ENCODE measurements at places on chromosomes 3 and 15. TPM values are rescaled to one million over a fixed set of nuclear protein-coding genes. Genes with fewer than 3 reads are reported as not detected.
A peak's percentile ranks its signal among the peaks of the same experiment; 100 is the strongest.

DNA sequence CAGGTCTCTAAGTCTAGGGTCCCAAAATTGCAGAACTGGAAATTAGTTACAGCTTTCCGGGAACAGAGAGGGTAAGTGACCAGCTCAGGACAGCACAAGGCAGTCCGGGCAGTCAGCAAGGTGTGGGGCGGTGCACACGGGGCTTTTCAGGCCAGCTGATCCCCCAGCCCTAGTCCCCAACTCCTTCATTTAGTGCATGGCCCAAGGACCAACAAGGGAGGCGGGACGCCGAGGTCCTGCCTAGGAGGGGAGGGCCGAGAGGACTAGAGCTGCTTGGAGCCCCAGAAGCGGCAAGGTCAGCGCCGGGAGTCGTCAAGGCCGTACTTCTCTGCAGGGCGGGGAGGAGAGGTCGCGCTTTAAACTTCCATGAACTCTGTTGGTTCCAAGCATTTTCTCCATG lies 2.0 kb upstream of the PDE8A start:
- H3K4me3 ChIP-seq, result peak overlapping the region; percentile 77
- peak overlapping the region; percentile 84 for H3K27ac ChIP-seq
- no peaks in the 10 kb centered on the region for H3K36me3 ChIP-seq
- H3K27me3 ChIP-seq, result no peaks in the 10 kb centered on the region
- no peak for DNase-seq

DNA sequence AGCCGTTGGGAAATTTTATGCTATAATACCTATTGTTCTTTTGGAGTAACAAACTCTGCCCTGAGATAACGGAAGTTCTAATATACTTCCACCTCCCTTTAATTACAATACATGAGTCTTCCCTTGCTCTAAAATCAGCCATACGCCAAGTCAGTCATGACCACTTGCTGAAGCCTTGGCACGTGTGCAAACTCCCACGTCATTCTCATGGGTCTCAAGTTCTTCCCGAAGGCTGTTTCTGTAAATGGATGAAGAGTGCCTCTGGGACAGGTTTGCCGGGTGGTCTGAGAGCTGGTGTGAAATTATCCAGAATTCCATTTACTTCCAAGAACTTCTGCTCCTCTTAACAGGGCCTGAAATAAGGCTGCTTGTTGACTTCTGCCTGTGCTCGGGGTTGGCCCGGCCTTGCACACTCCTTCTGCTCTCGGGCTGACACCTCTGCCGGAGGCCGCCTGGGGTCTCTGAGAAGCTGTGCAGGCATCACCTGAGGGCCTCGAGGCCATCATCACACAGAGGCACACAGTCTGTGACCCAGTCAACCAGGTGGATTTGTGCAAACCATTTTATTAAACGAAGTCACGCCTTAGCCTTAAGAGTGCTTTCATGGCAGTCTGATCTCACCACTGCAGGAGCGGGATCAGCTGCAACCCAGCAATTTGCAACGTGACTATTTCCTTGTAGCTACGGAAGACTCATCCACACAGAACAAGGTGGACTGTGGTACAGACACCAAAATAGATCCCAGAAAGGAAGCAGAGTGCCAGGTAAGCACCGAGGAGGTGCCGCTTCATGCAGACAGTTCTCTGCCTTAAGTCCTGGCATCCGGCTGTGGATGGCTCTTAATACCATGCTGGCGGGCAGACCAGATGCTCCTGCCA lies 120.1 kb downstream of the ADAMTS17 start:
- H3K4me3 ChIP-seq, result no peak overlapping the region
- no peaks in the 10 kb centered on the region for H3K36me3 ChIP-seq
- H3K27me3 ChIP-seq, result no peaks in the 10 kb centered on the region
- no peaks in the 10 kb centered on the region for H3K4me1 ChIP-seq
- DNase-seq, result no peak

DNA sequence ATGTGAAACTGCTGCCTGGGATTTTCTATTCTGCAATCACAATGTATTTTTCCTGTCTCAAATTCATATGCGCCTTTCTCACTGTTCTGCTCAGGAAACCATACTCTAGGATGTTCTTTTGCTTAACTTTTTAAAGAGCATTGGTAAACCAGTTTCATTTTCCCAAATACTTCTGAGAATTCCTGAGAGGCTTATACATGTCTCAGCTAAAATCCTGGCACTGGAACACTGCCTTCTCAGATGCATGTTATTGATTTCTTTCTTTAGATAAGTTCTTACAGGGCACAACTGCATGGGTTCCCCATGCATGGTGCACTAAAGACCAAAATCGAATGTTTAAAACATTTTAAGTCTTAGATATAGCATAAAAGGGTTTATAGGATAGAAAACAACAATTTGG lies 178.3 kb upstream of the PLSCR5 start:
- H3K27me3 ChIP-seq, result no peaks in the 10 kb centered on the region
- no peaks in the 10 kb centered on the region for H3K4me1 ChIP-seq
- no peak for DNase-seq
- H3K4me3 ChIP-seq, result no peak overlapping the region
- no peak overlapping the region for H3K27ac ChIP-seq

DNA sequence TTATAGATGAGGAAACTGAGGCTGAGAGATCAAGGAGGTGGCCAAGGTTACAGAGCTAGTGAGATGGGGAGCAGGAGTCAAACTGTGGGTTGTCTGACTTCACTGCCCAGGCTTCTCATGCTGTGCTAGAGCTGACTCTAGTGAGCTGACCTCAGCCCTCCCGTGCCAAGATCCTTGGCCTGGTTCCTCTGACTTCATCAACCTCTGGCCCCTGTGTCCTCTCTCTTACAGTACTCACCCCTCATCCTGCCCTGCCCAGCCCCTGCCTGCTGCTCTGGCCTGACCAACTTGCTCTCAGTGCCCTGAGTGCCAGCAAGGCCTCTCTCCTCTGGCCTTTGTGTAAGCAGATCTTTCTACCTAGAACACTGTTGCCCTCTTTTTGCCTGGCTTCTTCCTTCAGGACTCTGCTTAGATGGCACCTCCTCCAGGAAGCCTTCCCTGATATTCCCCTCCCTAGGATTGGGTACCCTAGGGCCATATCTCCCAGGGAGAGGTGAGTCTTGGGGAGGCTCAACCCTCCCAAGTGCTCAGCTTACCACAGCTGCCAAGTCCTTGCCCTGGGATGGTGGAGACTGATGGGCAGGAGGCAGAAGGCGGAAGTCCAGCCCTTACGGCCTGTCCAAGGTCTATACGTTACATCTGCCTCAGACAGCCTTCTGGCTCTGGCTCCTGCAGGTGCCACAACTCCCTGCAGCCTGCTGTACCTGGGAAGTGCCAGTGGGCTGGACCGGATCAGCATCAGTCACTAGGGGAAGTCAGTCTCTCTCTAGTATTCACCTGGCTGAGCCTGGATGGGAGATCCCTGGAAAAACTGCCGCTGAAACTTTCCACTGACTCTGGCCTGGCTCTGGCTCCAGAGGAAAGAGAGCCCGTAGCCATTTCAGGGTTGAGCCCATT lies 36.3 kb upstream of the FAM107A start:
- no peaks in the 10 kb centered on the region for H3K4me1 ChIP-seq
- H3K27ac ChIP-seq, result no peak overlapping the region
- no peaks in the 10 kb centered on the region for H3K27me3 ChIP-seq
- DNase-seq, result no peak
- no peaks in the 10 kb centered on the region for H3K36me3 ChIP-seq

Gene CALML4
- total RNA-seq, result 5.4 TPM

Gene MOBP
- not detected for total RNA-seq

GRCh38 chr3:102133376-102133775 lies 284.1 kb downstream of the NFKBIZ start:
- H3K4me3 ChIP-seq, result no peak overlapping the region
- H3K27me3 ChIP-seq, result no peaks in the 10 kb centered on the region
- H3K36me3 ChIP-seq, result no peaks in the 10 kb centered on the region
- no peaks in the 10 kb centered on the region for H3K4me1 ChIP-seq
- H3K27ac ChIP-seq, result no peak overlapping the region
- DNase-seq, result no peak

- H3K27me3 ChIP-seq, result peaks cover 14% of the 10 kb centered on the region
- H3K27ac ChIP-seq, result no peak overlapping the region
- no peak for DNase-seq
- no peak overlapping the region for H3K4me3 ChIP-seq
- no peaks in the 10 kb centered on the region for H3K4me1 ChIP-seq
- no peaks in the 10 kb centered on the region for H3K36me3 ChIP-seq
These were observed 97.1 kb downstream of the TMEM108 start for GRCh38 chr3:133135306-133135705.

GRCh38 chr15:32908135-32908801 lies 190.5 kb downstream of the GREM1 start:
- no peaks in the 10 kb centered on the region for H3K4me1 ChIP-seq
- no peak for DNase-seq
- no peak overlapping the region for H3K4me3 ChIP-seq
- no peak overlapping the region for H3K27ac ChIP-seq
- 0 out of 2 replicates have a peak, but pooled peaks cover 3% of the 10 kb centered on the region for H3K27me3 ChIP-seq
- H3K36me3 ChIP-seq, result no peaks in the 10 kb centered on the region

DNA sequence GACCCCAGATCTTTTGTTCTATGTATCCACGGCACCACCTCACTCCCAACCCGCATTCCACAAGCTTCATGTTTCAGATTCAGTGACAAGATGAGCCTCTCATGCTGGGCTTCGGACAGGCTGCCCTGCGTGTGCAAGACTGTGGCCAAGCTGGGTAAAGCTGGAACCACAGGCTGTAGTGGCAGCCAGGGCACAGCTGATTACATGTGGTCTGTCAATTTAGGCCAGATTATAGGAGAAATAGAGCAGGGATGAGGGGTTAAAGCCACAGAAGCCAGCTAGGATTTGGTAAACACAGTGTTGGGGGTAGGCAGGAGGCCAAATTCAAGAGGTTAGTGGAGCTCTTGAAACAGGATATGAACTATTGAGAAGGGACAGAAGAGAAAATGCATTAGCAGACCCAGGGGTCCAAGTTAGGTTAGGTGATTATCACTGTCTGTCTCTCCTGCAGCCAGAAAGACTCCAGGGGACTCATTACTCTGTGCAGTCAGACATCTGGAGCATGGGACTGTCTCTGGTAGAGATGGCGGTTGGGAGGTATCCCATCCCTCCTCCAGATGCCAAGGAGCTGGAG lies 12.9 kb downstream of the SNAPC5 start:
- no peaks in the 10 kb centered on the region for H3K27me3 ChIP-seq
- no peak overlapping the region for H3K4me3 ChIP-seq
- no peak overlapping the region for H3K27ac ChIP-seq

Gene LMAN1L
- total RNA-seq, result not detected

- no peak overlapping the region for H3K27ac ChIP-seq
- H3K27me3 ChIP-seq, result peaks cover 14% of the 10 kb centered on the region
- DNase-seq, result no peak
- no peaks in the 10 kb centered on the region for H3K4me1 ChIP-seq
- no peaks in the 10 kb centered on the region for H3K36me3 ChIP-seq
- no peak overlapping the region for H3K4me3 ChIP-seq
These were observed 39.4 kb upstream of the KY start for GRCh38 chr3:134690226-134690625.

GRCh38 chr15:78320183-78320582 lies 20.0 kb upstream of the CRABP1 start:
- H3K36me3 ChIP-seq, result no peaks in the 10 kb centered on the region
- H3K4me3 ChIP-seq, result no peak overlapping the region
- H3K4me1 ChIP-seq, result peaks cover 7% of the 10 kb centered on the region

All from Panc1 (cell line).